Central memory CD8-positive, alpha-beta T cell (primary cell): ENCODE measurements at places on chromosomes 2 and 18.

DNA sequence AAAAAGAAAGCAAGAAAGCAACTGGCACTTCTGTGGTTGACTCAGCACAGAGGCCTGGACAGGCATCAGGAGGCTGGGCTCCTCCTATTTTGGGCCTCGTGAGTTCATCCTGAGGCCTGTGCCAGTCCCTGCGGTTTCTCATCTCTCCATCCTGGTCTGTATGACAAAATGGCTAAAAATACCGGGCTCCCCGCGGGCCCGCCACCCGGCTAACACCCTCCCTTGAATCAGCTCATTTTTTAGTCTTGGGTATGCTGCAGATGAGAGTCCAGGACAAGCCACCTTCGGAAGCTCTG is 62.3 kb upstream of the YWHAQ start:
- DNase-seq, result no peak

DNA sequence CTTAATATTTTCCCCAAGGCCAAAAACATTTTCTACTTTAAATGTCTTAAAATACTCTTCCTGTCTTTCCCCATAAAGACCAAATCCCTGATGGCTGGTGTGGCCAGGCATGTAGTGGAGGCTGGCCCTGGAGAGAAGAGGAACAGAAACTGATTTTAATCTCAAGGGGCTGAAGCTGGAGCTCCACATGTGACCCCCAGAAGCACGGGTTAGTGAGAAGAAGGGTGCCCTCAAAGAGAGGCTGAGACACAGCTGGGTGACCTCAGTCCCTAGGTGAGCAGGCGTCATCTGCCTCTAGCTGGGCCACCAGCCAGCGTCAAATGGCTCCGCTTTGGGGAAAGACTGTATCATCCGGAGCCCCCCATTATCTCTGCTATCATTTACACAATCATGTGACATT is 19.3 kb upstream of the TMEM18 start:
- DNase-seq, result no peak

- DNase-seq, result no peak
Measured at GRCh38 chr18:75253784-75254183, 43.2 kb downstream of the TSHZ1 start.

DNA sequence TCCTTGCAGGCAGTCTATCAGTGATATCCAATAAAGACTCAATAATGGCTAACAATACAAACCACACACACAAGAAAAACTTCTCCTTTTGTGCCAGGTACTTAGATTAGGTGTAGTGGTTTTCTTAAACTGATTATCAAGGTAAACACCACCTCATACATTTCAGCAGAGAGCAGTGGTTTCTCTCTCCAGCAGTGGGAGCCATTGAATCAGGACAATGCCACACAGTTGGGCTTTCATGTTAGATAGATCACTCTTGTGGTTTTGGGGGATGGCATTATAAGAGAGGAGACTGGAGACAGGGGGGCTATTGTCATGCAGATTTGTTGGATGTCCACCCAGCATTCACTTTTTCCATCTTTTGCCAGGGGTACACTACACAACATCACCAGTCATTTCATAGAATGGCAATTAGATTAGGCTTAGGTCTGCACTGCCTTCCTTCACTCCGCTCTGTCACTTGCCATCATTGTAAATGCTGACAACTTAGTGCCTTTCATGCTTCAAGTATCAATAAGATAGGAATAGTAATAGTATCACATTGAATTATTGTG is 13.6 kb upstream of the IRS1 start:
- DNase-seq, result no peak

DNA sequence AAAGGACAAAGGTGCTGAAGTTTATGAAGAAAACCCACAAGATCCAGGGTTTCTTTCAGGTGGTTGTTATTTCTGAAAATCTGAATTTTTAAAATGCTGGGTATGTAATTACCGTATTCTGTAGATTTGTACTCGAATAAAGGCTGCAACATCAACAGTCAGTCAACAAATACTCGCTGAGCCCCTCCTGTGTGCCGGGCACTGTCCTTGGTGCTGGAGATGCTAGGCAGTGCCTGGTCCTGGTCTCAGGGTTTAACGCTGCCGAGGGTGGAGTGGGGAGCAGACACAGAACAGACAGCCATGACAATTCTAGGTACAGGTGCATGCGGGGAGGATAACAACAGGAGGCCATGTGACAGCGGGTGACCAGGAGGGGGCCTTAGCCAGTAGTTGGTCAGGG is 27.2 kb upstream of the PDIA6 start:
- no peak for DNase-seq

DNA sequence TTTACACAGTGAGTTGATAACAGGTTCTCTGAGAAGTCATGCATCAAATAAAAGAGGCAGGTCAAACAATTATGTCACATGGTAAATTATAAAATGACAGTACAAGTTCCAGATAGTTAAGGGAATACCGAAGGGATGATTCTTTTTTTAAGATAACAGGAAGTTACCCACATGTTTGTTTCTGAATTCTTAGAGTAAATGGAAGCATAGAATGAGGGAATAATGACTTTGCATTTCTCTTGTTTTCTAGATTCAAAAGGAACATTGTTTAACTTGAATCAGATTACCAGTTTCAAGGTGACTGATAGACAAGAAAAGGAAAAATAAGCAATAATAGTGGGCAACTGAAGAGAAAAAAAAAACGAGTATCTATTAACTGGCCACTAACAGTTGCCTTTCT is 124.5 kb downstream of the MIB1 start:
- no peak for DNase-seq

DNA sequence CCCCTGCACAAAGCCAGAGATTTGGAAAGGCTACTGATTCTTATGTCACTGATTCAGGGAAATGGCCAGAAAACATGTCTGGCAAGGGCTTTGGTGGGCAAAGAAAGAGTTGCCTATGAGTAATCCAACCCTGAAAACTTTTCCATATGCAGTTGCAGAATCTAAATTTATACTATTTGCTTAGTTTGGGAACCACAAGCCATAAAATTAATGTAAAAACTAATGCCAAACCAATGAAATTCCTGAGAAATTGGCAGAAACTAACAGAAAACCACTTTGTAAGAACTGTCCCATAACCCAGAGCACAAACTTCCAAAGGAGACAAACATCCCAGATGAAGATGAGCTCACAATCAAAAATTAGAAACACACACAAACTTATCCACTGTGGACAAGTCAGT is 48.8 kb downstream of the TCF4 start:
- DNase-seq, result no peak

GRCh38 chr18:74395648-74396154 is 61.4 kb downstream of the DIPK1C start:
- no peak for DNase-seq

DNA sequence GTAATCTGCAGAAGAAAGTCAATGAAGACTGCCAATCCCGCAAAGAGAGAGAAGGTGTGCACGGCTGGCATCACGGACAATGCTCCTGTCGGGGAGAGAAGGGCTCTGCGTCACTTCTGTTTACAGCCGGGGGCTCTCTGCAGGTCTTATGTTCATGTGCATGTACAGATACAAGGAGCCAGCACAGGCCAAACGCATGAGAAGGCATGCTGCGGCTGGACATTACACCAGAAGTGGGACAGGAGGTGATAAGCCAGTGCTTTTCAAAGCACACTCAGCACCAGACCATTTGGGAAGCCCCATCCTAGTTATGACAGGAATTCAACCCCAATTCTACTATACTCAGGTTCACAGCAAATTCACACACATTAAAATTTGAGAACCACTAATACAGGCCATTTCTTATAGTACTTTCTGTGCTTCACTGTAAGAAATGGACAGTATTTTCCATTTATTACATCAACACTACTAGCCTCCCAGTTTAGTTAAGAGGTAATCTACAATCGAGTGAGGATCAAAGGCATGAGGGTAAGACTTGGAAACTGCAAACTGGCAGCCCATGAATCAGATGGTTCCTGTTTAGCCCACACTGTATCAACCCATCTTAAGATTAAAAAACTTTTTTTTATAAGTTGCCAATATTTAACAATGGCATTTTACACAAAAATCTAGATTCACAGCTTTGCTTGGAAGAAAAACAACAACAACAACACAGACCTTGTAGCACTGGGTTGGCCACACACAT is 38.2 kb downstream of the RMC1 start:
- DNase-seq, result no peak

- DNase-seq, result no peak
Measured at GRCh38 chr18:77191071-77191751, 58.4 kb upstream of the GALR1 start.

- DNase-seq, result no peak
Measured at GRCh38 chr2:195899226-195899625, 169.4 kb downstream of the DNAH7 start.

GRCh38 chr2:76256458-76257088 is 545.9 kb upstream of the GCFC2 start:
- no peak for DNase-seq

- DNase-seq, result no peak
Measured at GRCh38 chr2:137187216-137187615, 421.9 kb downstream of the THSD7B start.
